IMR-90 (cell line): ENCODE measurements at places on chromosomes 7 and 10. TPM values are rescaled to one million over a fixed set of nuclear protein-coding genes. Genes with fewer than 3 reads are reported as not detected.

DNA sequence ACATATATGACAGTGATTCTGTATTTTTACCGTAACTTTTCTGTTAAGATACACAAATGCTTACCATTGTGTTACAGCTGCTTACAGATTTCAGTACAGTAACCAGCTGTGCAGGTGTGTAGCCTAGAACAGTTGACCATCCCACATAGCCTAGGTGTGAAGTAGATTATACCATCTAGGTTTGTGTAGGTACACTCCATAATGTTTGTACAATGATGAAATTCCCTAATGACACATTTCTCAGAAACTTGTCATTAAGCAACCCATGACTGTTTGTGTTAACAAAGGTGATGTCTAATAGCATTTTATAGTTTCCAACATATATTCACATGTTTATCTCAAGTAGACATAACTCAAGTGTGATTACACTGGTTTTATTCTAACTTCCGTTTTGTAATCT is 218.5 kb downstream of the PLXDC2 start:
- DNase-seq: no peak

The ADRA2A gene
- polyA plus RNA-seq: not detected in 2 replicates

DNA sequence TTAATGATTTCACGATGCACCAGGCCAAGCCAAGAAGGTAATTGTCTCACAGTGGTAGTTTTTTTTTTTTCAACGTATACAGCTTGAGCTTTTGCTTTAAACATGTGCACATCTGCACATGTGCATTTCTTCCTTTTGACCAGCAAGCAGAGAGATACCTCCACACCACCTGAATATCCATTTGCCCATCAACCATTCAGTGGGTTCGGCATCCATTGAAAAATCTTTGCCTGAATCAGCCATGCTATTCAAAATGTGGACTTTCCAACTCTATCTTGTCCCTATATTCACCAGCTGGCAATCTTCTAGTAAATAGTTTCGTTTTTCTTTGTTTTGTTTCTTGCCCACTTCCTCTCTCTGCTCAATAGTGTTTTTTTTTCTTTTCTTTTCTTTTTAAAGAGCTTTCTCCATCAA is 7.7 kb upstream of the TRA2A start:
- no peak for DNase-seq

GRCh38 chr7:40506158-40506557 is 371.4 kb downstream of the SUGCT start:
- no peak for DNase-seq

GRCh38 chr10:23439961-23440889 is 1.4 kb downstream of the OTUD1 start:
- peak; percentile 37 for DNase-seq

GRCh38 chr10:81872206-81872862 is 2.7 kb upstream of the NRG3 start:
- no peak for DNase-seq

The RARRES2 gene
- polyA plus RNA-seq: 1.4 and 1.6 TPM in 2 replicates

- DNase-seq: no peak
These were observed 754.7 kb downstream of the GRID1 start for GRCh38 chr10:85611746-85612377.

GRCh38 chr7:16951483-16952080 is 69.8 kb upstream of the AGR3 start:
- no peak for DNase-seq

DNA sequence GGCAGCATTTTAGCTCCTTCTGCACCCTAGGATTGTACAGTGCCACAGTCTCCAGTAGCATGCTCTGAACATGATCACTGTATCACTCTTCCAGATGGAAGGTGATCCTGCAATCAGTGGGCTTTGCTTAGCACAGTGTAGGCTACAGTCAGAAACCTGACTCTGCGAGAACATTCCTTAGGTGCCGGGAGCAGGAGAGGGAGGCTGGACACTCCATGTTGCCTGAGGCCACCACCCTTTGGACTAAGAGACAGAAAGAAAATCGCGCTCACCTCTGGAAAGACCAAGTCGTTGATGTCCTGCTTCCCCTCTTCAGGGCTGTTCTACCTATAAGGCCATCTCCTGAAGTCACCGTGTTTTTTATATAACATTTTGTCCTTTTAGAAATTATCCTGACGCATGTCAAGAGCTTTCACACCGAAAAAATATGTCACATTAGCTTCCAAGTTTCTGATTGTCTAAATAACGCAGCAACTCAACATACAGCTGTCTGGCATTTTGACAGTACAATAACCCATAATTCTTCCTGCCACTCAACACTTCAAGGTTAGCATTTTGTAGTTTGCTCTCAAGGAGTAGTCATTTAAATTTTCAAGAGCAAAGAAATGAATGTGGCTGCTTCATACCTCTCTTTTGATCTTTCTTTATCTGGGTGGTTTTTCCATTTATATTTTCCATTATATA is 563.1 kb downstream of the LRMDA start:
- no peak for DNase-seq

- peak; percentile 92 for DNase-seq
These were observed 251.6 kb upstream of the MKLN1 start for GRCh38 chr7:131076032-131076431.

DNA sequence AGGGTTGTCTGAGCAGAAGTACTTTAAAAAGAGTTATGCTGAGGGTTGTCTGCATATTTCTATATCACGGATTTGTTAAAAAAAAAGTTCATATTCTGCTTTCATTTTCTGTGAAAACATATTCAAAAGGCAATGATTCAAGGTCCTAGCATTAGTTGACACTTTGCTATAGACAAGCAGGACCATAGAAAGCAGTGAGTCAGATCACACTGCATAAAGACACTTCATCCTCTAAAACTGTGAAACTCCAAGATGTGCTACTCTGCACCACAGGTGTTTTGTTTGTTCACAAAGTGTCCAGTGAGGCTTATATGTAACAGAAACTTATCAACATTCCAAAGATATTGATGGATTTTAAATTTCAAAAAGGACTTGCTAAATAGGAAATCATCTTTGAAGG is 47.0 kb downstream of the SPAM1 start:
- no peak for DNase-seq

The OR2A5 gene
- not detected in 2 replicates for polyA plus RNA-seq

DNA sequence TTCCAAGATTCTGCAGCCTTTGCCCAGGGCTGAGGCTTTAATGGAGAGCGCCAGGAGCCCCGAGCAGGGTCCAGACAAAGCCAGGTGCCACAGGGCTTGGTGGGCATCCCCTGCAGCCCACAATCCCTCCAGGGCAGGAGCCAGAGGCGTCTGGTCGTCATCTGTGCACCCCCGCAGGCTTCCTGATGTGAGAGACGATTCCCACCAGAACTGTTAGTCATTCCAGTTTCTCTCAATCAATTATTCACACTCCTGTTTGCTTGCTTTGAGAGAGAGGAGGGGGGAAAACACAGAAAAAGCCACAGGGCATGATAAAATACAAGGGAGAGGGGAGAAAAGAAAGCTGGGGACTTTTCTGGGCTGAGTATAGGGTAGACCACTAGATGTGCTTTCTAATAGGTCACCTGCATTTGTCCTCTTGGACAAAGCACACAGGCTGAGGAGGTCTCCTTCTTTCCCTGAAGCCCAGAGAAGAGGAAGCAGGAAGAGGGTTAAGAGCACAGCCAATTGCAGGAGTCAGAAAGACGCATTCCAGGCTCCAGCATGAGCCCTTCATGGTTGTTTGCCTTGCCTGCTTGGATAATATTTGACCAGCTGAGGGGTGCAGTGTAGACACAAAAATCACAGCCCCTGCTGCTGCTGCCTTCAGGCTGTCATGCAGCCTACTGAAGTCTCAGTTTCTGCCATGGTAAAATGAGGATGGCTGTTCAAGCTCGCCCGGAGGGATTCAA is 194.4 kb downstream of the PLXNA4 start:
- no peak for DNase-seq

The INTS1 gene
- polyA plus RNA-seq: 40.1 and 47.1 TPM in 2 replicates

DNA sequence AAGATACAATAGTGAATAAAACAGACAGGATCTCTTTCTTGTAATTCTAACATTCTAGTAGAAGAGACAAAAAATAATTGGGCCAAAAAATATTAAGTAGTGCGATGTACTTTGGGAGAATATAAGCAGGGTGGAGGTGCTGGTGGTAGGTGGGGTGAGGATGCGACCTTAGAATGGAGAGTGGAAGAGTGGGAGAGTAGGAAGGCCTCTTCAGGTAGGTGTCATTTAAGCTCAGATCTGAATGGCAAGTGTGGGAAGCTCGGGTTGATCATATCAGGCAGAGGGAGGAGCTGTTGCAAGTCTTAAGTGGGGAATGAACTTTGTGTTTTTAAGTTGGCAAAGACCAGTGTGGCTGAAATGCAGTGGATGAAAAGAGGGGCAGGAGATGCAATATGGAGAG is 3.8 kb upstream of the IFRD1 start:
- no peak for DNase-seq

The URGCP gene
- 19.9 and 22.0 TPM in 2 replicates for polyA plus RNA-seq

The EN2 gene
- not detected in 2 replicates for polyA plus RNA-seq

- no peak for DNase-seq
These were observed 72.8 kb downstream of the TBXAS1 start for GRCh38 chr7:139901901-139902300.

- DNase-seq: no peak
These were observed 135.0 kb downstream of the RTKN2 start for GRCh38 chr10:62133618-62134017.

GRCh38 chr7:116024826-116025809 is 5.4 kb downstream of the TFEC start:
- DNase-seq: peak; percentile 41

The MMP21 gene
- polyA plus RNA-seq: not detected in 2 replicates

The ANKRD16 gene
- 5.1 and 6.3 TPM in 2 replicates for polyA plus RNA-seq

DNA sequence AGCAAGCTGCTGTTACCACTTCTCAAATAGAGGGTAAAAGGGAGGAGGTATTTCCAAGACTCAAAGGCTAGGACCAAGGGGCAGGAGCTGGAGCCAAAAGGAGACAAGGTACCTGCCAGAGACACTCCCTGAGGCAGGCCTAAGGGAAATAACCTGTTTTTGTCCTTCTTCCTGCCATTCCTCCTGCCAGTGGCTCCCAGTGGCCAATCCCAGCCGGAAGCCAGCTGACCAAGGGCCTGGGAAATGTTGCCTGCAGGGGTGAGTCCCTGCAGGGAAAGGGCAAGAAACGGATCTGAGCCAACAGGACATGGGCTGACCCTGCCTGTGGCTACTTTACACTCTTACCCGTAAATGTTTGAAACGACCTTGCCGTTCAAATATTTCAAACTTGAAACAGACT is 3.5 kb downstream of the CYTH3 start:
- no peak for DNase-seq

The MARVELD1 gene
- 61.1 and 68.1 TPM in 2 replicates for polyA plus RNA-seq
